ENCODE measurements at places on chromosomes 7 and 10.

GRCh38 chr10:24383681-24384106, 174.8 kb downstream of the KIAA1217 start:
- DNase-seq: no peak

GRCh38 chr10:72098836-72099599, 10.7 kb upstream of the SPOCK2 start:
- DNase-seq: no peak

- DNase-seq: no peak
Measured at GRCh38 chr10:122172361-122173008, 98.6 kb upstream of the BTBD16 start.

DNA sequence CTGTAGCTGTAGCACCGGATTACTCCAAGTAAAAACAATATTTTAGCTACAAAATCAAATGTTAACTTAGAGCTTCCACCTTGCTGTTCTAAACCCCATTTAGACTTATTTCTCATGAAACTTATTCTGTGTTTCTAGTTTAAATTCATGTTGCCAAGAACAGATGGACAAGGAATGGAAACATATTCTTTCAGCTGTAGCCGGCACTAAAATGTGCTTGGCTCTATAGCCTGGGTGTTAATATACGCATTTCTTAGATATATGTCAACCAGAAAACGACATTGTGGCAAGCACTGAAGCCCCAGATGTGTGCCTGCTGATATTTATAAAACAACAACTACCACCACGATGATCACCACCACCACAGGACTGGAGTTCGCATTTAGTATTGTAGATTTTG, 190.3 kb upstream of the ETV1 start:
- no peak for DNase-seq

DNA sequence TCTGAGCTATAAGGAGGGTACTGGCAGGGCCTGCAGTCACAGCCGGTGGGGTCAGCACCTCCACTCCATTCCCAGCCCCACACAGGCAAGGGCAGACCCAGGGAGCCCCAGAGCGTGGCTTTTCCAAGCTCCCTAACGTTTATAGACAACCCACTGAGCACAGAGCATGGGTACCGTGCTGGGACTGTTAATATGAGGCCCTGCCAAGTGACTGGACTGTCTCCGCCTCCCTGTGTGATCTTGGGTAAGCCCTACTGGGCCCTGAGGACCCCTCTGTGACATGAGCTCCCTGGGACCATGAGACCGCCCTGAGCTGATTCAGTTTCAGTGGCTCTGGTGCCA, 12.4 kb downstream of the TTYH3 start:
- no peak for DNase-seq

DNA sequence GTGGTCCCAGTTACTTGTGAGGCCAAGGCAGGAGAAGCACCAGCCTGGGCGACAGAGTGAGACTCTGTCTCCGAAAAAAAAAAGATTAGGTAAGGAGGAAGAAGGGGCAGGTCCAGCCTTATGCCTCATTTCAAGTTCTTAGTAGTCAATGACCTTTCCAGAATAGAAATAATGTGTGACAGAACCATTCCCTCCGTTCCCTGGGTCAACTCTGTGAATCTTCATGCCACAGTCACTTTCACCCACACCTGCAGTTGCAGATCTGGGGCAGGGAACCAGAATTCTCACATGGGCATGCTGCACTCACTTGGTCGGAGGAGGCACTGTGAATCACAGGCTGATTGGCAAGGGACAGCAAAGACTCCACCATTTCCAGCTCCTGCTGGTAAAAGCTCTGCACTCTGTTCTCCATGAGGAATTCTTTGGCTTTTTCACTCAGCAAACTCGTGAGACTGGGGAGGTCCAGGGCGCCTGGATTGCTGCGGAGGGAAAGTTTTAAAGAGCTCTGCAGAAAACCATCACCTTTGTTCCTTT, 20.7 kb downstream of the STN1 start:
- DNase-seq: no peak

DNA sequence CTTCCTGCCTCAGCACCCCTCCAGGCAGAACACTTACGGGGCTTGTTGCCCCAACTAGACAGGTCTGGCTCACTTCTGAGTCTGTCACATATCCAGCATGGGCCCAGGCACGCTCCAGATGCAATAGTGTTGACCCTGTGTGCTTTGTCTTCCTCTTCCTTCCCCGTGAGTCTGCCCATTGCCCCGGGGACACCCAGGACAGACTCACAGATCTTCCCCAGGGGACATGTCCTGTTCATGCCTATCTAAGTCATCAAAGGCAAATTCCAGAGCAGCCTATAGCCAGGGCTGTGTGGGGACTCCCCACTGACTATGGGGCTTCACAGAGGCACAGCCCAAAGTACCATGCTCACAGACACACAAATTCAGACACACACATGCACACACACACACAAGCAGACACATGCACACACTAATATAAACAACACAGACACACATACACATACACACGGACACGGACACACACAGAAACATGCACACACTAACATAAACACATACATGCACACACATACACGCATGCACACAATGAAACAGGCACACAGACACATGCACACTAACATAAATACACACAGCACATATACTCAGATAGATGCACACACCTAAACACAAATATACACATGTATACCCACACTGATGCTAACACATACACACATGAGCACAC, 175.8 kb downstream of the KCNMA1 start:
- DNase-seq: no peak

- DNase-seq: no peak
Measured at GRCh38 chr7:26599982-26600381, 264.4 kb downstream of the SKAP2 start.

GRCh38 chr7:22726907-22727713, at the start of gene IL6:
Gene IL6 (plus strand): TSS chr7:22727200. CDS start chr7:22727263, 63 bp downstream.
- DNase-seq: peak; percentile 23

DNA sequence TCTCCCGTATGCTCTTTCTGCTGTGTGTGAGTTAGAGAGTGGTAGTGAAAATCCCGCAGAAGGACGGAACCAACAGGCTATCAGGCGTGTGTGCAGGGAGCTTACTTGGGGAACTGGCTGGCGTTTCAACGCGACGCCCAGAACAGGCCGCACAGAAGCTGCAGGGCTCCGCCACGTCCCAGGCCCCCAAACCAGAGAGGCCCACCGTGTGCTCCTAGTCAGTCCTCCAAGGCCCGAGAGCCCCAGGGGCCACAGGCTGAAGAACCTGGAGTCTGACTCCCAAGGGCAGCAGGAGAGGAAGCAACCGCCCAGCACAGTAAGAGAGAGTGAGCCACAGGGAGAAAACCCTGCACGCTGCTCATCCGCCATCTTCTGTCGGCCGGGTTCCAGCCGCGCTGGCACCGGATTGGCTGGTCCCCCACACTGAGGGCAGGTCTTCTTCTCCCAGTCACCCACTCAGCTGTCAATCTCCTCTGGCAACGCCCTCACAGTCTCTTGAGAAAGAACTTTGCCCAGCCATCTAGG, 730.6 kb upstream of the VSTM2A start:
- no peak for DNase-seq

DNA sequence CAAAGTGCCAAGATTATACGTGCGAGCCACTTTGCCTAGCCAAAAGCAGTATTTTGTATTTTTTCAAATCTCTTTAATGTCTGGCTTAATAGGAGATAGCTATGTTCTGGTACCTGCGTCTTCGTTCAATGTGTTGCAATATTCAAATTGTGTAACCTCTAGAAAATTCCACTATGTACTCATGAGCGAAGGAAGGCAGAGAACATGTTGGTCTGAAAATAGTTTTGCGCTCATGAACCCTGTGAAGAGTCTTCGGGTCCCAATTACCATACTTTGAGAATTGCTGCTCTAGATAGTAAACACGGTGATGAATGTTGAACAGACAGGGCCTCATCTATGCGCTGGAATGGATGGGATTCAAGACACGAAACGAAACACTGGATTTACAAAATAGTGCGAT, 2.7 kb upstream of the SUV39H2 start:
- DNase-seq: no peak

DNA sequence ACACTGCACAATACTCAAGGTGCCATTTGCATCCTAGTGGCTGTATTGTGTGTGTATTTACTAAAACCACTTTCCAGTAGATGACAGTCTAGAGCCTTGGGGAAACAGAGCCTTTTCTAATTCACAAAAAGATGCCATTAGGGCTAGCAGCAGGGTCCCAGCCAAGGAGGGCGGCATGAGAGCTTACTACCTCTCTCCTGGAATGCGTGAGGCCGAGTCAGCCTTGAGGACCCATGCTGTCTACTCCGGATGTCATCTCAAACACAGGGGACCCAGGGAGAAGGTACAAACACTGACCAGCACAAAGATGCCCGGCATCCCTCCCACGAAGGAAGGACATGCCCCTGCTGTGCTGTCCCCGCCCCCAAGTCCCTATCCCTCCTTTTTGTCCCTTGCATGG, 65.5 kb downstream of the CYCS start:
- DNase-seq: no peak

GRCh38 chr10:2251631-2252030, 514.3 kb upstream of the ADARB2 start:
- no peak for DNase-seq

DNA sequence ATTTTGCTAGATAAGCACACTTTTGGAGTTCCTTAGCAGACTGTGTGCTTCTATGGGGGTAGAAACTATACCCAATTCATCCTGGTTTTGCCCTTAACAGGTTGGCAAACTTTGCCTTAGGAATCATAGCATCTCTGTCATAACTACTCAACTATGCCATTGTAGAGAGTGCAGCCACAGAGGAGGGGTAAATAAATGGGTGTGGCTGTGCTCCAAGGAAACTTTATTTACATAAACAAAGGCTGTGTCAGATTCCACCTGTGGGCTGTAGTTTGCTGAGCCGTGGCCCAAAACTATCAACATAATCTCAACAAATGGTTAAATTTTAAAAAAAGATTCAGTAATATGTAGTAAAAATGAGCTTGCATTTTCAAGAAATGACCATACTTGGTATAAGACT, 51.6 kb upstream of the LAMB1 start:
- no peak for DNase-seq

- DNase-seq: no peak
Measured at GRCh38 chr7:31069860-31070555, 17.9 kb downstream of the ADCYAP1R1 start.

DNA sequence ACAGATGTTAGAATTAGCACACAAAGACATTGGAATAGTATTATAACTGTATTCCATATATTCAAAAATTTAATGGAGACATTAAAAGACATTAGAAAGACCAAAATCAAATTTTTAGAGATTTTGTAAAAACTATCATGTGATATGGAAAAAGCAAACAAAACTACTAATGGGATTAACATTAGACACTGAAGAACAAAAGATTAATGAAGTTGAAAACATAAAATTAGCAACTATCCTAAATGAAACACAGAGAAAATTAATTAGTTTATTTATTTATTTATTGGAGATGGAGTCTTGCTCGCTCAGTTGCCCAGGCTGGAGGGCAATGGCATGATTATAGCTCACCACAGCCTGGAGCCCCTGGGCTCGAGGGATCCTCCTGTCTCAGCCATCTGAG, 158.8 kb downstream of the DOCK4 start:
- DNase-seq: no peak

GRCh38 chr7:17646253-17646956, 293.9 kb downstream of the SNX13 start:
- DNase-seq: no peak

- no peak for DNase-seq
Measured at GRCh38 chr7:36151921-36152755, 916 bp upstream of the EEPD1 start.

- DNase-seq: no peak
Measured at GRCh38 chr7:123936388-123936787, 11.3 kb downstream of the SPAM1 start.

- DNase-seq: no peak
Measured at GRCh38 chr10:70295926-70296325, 12.1 kb upstream of the NPFFR1 start.

DNA sequence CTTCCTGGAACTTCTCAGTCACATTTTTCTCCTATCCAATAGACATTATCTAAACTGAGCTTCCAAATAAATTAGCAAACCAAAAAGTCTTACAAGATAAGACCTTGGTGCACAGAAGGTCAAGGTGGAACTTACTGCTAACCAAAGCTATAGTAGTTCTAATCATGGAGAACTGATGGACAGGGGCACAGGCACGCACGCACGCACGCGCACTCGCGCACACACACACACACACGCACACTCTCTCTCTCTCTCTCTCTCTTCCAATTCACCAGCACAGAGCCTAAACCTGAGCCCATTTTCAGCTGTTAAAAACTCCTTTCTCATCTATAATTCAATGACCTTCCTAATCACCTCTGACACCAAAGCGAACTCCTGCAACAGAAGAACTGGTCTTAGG, 7.5 kb downstream of the FGFR2 start:
- DNase-seq: no peak

DNA sequence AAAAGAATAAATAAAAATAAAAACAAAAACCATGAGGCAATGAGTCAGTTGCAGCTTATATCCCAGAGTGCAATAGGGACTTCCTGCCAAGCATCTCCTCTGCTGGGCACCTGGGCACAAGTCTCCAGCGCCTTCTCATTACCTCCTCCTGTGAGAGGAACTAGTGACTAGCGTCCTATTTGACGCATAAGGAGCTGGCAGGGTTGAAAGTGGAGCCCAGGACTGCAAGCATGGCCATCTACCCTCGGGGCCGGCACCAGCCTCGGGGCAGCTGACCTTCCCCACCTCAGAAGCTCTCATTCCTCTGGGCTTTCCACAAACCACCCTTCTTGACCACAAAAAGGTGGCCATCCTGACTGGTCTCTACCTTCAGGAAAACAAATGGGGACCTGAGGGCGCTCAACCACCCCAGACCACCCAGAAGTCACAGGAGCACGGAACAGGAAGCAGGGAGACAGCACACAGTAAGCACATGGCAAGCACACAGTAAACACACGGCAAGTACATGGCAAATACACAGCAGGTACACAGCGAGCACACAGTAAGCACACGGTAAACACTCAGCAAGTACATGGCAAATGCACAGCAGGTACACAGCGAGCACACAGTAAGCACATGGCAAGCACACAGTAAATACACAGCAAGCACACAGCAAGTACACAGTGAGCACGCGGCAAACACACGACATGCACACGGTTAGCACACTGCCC, 19.1 kb downstream of the CTBP2 start:
- DNase-seq: no peak

DNA sequence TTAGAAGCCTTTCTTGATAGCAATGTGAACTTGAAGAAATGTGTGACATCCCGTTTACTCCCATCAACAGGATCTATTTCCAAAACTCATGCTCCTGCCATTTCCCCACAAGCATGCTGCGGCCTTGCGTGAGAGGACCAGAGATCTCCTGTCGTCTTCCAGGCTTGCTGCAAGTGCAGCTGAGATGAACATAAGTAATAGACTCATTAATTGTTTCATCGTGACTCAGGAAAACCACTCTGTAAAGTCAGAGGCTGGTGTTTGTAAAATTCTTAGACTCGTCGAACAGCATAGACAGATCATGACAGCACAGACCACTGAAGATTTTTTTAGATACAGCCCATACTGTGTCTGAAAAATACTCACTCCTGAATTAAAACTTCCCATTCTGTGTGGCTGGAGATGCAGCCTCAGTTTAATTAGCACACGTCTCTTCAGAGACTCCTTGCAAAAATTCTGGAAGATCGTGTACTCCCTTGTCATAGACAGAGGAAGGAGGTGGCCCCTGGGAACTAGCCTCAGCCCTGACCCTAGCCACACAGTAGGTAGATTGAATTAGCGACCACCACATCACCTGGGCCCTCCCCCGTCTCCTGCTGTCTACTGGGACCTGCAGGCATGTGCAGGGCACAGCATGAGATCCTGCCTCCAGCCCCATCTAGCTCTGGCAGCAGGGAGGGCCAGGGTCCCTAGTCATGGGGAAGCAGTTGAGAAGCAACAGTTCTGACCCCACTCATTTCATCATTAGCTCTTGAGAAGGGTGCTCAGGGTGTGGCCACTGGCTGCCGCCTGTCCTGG, 226.0 kb downstream of the CELF2 start:
- DNase-seq: no peak
